ENCODE measurements at places on chromosomes 2 and 18. TPM values are rescaled to one million over a fixed set of nuclear protein-coding genes. Genes with fewer than 3 reads are reported as not detected.

GRCh38 chr2:226902041-226902966 is 66.5 kb downstream of the RHBDD1 start:
- no peak overlapping the region for H3K27ac ChIP-seq
- H3K36me3 ChIP-seq, result peaks cover 3% of the 10 kb centered on the region
- no peaks in the 10 kb centered on the region for H3K4me1 ChIP-seq
- no peaks in the 10 kb centered on the region for H3K27me3 ChIP-seq

- H3K4me3 ChIP-seq, result no peak overlapping the region
- DNase-seq, result peak; percentile 45
- H3K36me3 ChIP-seq, result peaks cover 6% of the 10 kb centered on the region
- H3K27me3 ChIP-seq, result no peaks in the 10 kb centered on the region
- peaks cover 20% of the 10 kb centered on the region for H3K4me1 ChIP-seq
- H3K27ac ChIP-seq, result no peak overlapping the region
Observed at GRCh38 chr18:79531386-79531785, 135.7 kb downstream of the NFATC1 start.

The IKZF2 gene
- total RNA-seq, result 95.3 TPM

DNA sequence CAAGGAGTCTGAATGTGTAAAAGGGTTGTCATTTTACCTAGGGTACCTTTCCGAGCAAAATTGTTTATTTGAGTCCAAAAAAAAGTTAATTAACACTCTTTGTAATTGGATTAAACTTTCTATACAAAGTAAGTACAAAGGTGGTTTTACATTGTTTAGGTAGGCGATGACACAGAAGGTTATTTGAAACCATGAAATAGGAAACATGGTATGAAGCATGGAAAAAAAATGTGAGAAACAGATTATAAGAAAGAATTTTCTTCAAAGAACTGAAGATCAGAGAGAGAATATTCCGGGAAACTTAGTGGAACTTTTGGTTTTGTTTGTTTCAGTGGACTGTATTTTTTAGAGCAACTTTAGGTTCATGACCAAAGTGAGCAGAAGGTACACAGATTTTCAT is 32.7 kb downstream of the CARF start:
- no peak overlapping the region for H3K27ac ChIP-seq
- H3K36me3 ChIP-seq, result peaks cover 21% of the 10 kb centered on the region
- no peak overlapping the region for H3K4me3 ChIP-seq
- H3K27me3 ChIP-seq, result no peaks in the 10 kb centered on the region
- no peak for DNase-seq
- H3K4me1 ChIP-seq, result no peaks in the 10 kb centered on the region

- no peak overlapping the region for H3K27ac ChIP-seq
- H3K4me3 ChIP-seq, result no peak overlapping the region
- no peak for DNase-seq
- peaks cover 18% of the 10 kb centered on the region for H3K36me3 ChIP-seq
- H3K27me3 ChIP-seq, result no peaks in the 10 kb centered on the region
Observed at GRCh38 chr2:235745597-235745996, 251.8 kb downstream of the AGAP1 start.

- DNase-seq, result no peak
- no peak overlapping the region for H3K4me3 ChIP-seq
- no peaks in the 10 kb centered on the region for H3K36me3 ChIP-seq
Observed at GRCh38 chr2:172864182-172864581, 128.5 kb downstream of the RAPGEF4 start.

DNA sequence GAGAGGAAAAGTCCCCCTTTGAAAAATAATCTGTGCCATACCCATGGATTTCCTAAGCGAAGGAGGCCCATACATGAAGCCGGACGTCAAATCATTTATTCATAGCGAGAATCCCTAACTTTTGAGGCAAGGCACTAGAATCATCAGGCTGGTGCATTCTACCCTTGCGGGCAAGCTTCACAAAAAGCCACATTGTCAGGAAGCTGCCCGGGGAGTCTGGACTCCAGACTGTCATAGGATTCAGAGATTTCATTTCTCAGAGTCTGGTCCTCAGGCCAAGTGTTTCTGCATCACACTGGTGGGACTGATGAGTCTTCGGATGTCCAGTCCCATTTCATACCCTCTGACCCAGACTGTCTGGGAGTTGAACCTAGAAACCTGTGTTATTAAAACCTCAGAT is 8.9 kb downstream of the SLC9A4 start:
- no peaks in the 10 kb centered on the region for H3K36me3 ChIP-seq
- no peak overlapping the region for H3K27ac ChIP-seq
- H3K4me1 ChIP-seq, result no peaks in the 10 kb centered on the region

GRCh38 chr18:65924904-65925303 is 174.1 kb downstream of the CDH7 start:
- no peak for DNase-seq
- H3K36me3 ChIP-seq, result no peaks in the 10 kb centered on the region

The DLGAP1 gene
- total RNA-seq, result 2.1 TPM

Data from suprapubic skin (tissue), 4 donors.